Activated naive CD4-positive, alpha-beta T cell treated with anti-CD3 and anti-CD28 coated beads, Interleukin-2, amount 50 U/mL, for 72 hours (primary cell): ENCODE measurements at places on chromosomes 7 and 10.

DNA sequence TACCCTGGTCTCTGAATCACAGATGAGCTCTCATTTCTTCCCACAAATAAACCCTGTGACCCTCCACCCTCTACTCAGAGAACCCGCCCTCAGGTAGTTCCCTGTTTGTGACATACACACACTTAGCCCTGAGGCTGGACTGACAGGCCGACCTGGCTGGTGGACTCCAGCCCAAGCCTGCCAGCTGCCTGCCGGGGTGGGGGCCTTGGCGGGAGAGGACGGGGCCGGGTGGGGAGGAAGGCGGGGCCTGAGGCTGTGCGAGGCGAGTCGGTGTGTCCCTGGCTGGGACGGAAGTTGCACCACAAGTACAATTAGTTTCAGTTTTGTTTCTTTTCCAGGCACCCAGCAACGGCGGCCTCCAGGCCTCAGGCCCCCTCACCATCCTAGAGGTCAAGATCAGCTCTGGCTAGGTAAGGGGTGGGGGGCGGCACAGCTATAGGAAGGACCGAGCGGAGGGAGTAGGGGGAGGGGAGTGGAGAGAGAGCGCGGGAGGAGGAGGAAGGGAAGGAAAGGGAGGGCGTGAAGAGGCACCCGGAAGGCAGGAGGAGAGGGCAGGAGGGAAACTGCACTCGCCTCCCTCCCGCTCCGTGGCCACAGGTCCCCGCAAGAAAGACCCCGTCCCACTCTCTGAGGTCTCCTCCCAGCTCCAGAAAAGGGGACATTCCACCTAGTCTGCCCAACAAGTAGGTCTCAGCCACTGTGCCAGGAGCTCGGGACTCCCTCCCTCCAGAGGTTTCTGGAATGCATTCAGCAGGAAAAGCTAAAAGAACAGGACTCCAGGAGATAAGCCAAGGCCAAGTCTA is at the start of gene TRIM56:
Gene TRIM56, plus strand, starts transcription at position 320 of the 803 bp plus-strand sequence. CDS start 1,832 bp downstream, outside the sequence.
- peak; percentile 83 for DNase-seq

- DNase-seq, result no peak
Observed at GRCh38 chr7:127766831-127767459, 115.0 kb downstream of the SND1 start.

GRCh38 chr7:99095698-99096097 is 48.2 kb downstream of the SMURF1 start:
- no peak for DNase-seq

DNA sequence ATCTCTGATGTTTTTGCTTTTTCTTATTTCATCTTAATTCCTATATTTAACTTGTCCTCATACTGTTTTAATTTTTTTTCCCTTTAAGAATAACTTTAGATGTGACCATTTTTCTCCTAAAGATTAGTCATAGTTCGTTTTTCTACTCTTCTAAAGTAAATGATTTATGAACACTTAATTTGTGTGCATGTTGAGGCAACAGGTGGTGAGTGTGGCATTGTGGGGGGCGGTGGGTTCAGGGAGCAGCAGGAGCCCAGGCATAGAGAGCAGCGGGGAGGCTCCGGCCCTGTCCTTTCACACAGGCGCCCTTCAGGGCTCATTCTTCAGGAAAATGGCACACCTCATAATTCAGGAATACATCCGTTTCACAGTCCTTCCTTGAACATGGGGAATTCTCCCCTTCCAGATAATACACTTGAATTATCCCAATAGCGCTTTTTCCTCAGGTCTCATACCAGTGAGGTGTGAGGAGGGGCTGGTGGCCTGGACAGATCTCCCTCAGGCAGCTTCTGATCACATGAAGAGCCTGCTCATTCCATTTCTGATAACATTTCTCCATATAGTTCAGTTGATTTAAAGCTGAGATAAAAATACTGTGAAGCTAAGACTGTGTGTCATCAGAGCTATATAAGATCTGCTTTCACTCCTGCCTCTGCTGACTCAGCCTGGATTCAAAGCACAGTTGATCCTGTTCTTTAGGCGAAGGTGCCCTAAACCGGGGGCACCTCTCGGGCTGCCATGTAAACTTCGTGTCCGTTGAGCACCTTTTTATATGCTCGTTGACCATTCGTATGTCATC is 40.2 kb downstream of the CUL1 start:
- no peak for DNase-seq

DNA sequence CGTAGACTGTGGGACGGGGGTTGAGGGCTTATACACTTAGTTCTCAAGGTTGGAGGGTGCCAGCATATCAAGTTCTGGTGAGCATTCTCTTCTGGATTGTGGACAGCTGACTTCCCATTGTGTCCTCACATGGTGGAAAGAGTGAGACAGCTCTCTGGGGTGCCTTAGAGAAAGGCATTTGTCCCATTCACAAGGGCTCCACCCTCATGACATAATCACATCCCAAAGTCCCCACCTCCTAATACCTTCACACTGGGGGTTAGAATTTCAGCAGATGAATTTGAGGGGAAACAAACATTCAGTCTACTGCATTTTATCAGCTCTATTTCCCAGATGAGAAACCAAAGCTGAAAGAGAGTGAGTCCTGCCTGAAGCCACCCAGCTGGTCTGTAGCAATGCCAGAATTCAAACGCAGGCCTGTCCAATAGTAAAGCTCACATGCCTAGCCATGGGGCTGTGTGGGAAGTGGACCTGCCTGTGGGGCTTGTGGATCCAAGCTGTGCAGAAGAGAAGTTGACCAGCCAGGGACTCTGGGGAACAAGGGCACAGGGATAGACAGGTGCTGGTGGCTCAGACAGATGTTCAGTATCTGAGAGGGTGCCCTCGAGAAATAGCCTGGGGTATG is 34.9 kb upstream of the LOXL4 start:
- DNase-seq, result no peak

DNA sequence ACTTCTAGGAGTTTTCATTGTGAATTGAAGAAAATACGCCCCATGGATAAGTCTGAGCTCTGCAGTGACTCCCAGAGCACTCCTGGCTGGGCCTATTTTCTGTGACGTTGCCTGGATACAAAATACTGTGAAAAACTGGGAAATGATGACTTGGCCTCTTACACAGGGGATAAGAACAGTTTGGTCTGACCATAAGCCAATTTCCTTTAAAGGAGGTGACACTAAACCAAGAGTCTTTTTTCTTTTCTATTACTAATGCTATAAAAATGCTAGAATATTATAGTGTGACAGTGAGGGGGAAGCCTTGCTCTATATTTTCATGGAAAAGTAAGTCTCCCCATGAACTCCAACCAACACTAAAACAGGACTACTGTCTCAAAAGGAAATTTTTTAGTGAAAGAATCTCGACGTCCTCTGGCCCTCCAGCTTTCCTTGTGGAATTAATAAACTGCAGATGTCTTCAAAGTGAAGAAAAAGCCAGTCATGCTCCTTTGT is 45.5 kb downstream of the MYOF start:
- no peak for DNase-seq

- no peak for DNase-seq
Observed at GRCh38 chr7:132424821-132425724, 151.2 kb downstream of the PLXNA4 start.

GRCh38 chr10:67775279-67775678 is 62.7 kb downstream of the DNAJC12 start:
- no peak for DNase-seq

DNA sequence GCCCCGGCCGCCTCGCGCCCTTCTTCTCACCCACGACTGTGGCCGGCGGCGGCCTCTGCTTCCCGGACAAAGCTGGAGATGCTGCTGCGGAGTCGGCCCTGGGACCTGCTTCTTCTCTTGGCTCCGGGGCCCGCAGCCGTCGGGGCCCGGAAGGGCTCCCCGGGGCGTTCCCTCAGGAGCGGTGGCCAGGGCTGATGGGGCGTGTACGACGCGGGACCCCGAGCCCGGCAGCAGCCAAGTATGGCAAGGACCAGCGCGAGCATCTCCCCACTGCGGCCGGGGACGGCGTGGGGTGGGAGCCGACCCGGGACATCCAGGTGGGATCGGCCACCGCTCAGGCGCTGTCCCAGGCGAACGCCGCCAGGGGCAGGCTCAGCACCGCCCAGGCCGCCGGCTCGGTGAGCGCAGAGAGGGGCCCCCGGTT is 27.6 kb upstream of the BMS1 start:
- DNase-seq, result no peak

DNA sequence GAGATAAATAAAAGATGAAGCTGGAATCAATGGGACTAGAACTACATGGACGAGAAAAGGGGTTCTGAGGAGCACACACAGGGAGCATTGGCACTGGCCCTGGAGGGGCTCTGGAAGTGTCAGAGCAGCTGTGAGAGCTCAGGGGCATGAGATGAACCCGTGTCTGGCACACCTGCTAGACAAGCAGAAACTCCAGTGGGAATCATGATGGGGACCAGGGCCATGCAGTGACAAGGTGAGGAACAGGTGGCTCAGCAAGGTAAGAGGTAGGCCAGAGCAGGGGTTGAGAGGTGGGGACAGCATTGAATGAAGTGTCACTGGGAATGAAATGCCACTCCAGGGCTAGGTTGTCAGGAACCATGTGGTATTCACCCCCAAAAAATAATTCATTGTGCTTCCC is 588.5 kb downstream of the GRID1 start:
- DNase-seq, result no peak

- no peak for DNase-seq
Observed at GRCh38 chr7:98157761-98158160, 51.1 kb downstream of the LMTK2 start.

DNA sequence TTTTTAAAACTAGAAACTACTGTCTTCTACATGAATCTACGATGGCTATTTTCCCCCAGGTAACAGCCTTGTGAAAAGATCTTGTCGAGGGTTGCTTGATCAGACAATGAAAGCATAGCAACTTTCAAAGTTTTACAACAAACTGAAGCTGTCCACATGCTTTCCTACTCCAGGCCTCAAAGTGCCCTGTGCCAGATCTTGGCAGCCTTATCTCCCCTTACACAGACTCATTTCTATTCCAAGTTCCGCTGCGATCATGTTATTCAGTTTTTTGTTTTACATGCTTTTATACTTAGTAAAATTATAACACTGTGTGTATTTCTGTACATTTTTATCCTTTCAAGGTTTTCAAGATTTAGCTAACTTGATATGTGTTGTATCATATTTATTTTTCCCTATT is 661.7 kb upstream of the SORCS1 start:
- DNase-seq, result no peak

- no peak for DNase-seq
Observed at GRCh38 chr7:155669717-155670505, 25.4 kb downstream of the RBM33 start.

GRCh38 chr10:12042409-12042796 is 206 bp downstream of the UPF2 start:
- DNase-seq, result peak; percentile 50

- no peak for DNase-seq
Observed at GRCh38 chr7:36119005-36119706, 33.9 kb upstream of the EEPD1 start.
